ENCODE measurements at places on chromosomes 2 and 18.

- no peak for DNase-seq
Measured at GRCh38 chr2:67210430-67210829, 186.7 kb upstream of the ETAA1 start.

- DNase-seq, result no peak
Measured at GRCh38 chr18:74517236-74517630, 17.1 kb upstream of the CNDP1 start.

DNA sequence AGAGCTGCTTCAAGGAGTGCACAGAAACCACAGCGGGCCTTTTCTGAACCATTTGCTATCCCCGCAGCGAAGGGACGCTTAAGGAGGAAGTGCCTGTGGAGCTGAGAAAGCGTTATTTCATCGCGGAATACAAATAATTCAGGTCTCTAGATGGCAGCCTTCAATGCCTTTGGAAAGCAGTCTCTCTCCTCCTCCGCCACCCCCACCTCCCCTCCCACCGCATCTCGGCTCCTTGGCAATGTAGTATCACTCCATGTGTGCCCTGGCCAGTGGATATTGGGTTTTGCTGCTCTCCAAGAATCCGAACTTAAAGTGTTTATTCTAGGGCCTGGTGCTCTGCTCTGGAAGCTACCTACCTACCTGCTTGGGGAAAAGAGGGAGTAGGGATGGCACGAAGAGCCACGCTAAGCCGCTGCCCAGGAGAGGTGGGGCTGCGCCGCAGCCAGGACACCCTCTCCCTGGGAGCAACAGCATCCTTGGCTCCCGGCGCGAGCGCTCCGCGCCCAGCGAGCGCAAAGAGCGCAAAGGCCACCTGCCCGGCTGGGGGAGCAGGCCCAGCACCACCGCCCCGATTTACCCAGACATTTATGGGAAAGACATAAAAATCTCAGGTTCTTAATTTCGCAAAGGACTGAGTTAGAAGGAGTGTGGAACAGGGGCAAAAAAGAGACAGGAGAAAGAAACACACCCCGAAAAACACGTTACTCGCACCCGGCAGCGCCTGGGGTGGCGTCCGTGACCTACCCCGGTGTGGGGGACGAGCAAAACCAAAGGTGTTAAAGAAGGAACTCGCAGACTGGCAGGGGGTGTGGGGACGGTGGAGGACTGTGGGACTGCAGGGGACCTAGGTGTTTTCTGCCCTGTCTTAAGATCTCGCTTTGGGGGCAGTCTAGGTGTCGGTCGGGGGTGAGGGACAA lies 1.0 kb downstream of the SPHKAP start:
- no peak for DNase-seq

DNA sequence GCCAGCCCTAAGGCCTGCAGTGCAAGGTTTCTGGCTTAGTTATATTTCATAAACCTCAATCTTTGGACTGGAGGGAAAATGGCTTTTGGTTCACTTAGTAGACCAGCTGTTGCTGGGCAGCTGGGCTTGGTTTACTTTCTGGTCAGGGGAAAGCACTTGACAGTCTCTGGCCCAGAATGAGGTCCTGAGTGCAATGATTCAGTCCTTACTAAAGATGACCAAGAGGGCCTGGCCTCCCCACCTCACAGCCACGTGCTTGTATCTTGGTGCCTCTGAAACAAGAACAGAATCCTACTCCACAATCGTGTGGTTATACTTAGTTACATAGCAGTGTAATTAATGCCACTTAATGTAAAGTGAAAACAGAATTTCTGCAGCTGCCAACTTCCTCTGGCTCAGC lies 325.5 kb upstream of the MEIS1 start:
- DNase-seq, result no peak

- DNase-seq, result no peak
Measured at GRCh38 chr2:163348857-163349380, 386.9 kb downstream of the FIGN start.

- DNase-seq, result no peak
Measured at GRCh38 chr2:10253596-10254372, 48.9 kb upstream of the HPCAL1 start.

GRCh38 chr2:26355038-26355995 lies 8.7 kb upstream of the ADGRF3 start:
- no peak for DNase-seq

DNA sequence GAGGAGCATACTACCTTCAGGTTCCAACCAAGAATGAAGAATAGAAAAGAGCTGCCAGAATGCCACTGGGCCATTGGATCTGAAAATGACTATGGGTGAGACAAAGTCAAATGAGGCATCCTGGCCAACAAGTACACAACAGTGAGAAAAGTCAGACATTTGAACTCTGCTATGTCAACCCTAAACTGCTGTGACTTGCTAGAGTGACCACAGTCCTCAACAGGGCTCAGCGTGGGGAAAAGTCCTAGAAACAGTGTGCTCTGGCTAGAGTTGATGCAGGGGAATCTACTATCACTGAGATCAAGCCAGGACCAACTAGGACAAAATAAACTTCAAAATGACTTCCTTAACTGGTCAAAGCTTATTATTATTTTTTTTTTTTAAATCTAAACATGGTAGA lies 98.2 kb upstream of the FZD5 start:
- no peak for DNase-seq

GRCh38 chr18:48956356-48956755 lies 5.6 kb upstream of the SMAD7 start:
- no peak for DNase-seq

DNA sequence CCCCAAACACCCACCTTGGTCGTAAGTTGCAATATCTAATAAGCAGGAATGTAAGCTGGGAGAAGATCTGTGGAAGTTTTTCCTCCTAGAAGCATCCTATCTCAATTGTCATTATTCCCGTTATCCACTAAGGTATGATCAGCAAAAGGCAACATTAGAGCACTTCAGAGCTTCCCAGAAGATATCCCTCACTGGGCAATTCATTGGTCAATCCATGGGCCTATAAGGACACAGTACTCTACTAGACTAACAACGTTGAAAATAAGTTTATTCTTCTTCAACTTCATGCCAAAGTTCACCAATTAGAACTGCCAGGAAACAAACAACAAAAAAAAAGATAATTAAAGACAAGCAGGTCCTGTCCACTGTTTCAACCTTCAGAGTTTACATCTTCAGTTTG lies 433.0 kb upstream of the POU3F3 start:
- no peak for DNase-seq
